ENCODE measurements at places on chromosomes 1 and 21. TPM values are rescaled to one million over a fixed set of nuclear protein-coding genes. Genes with fewer than 3 reads are reported as not detected.

GRCh38 chr1:156959414-156959813 lies 39.0 kb downstream of the LRRC71 start:
- no peak for DNase-seq

- no peak for DNase-seq
Measured at GRCh38 chr1:22685591-22686059, 25.0 kb upstream of the EPHB2 start.

DNA sequence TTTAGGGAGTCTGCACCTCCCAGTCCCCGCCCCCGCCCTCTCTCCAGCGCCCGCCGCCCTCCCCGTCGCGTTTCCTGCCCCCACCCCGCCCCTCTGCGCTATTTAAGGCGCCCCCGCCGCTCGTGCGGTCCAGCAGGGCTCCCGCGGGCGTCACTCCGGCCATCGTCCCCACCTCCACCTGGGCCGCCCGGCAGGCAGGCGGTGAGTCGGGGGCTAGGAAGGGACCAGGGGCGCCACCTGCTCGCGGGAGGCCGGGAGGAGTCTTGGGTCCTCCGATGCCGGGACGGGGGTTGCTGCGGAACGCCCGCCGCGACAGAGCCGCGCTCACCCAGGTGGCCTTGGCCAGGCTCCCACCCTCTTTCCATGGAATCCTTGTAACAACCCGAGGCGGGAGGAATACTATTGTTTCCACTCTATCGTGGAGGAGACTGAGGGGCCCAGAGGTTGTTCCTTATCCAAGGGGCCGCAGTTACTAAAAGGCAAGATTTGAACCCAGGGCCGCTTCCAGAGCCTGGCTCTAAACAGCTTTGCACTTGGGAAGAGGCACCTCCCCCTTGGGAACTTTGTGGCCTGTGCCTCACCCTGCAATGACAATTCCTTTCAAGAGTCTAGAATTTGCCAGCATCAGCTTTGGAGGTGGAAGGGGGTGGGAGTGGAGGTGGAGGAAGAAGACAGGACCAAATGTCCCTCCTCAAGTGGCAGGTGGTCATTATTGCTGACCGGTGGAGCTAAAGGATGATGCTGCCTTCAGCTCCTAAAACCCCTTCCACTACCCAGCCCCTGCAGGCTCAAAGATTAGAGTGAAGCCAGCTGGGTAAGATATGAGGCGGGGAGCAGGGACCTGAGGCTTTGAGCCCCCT lies at the start of gene GJA4:
GJA4 (plus strand) TSS at position 132 of the 860 bp plus-strand sequence. CDS start 1,215 bp downstream, outside the sequence.
- DNase-seq, result no peak

GRCh38 chr1:35707601-35708440 lies 10.9 kb downstream of the C1orf216 start:
- DNase-seq, result no peak

PRKACB gene
- total RNA-seq, result 67.4 TPM

ORC1 gene
- 8.6 TPM for total RNA-seq

HCRTR1 gene
- total RNA-seq, result 0.53 TPM

ADGRB2 gene
- total RNA-seq, result 0.85 TPM

PRAMEF4 gene
- total RNA-seq, result not detected

TM2D1 gene
- total RNA-seq, result 41.1 TPM

NR5A2 gene
- total RNA-seq, result 2.6 TPM

All from pulmonary artery endothelial cell (primary cell).